ENCODE measurements at places on chromosomes 2 and 18.

GRCh38 chr2:106094131-106094841 is 99.8 kb downstream of the UXS1 start:
- no peak for DNase-seq

- DNase-seq, result peak; percentile 27
Measured at GRCh38 chr18:79519751-79520477, 124.2 kb downstream of the NFATC1 start.

- DNase-seq, result no peak
Measured at GRCh38 chr2:98377544-98377943, 31.3 kb downstream of the CNGA3 start.

DNA sequence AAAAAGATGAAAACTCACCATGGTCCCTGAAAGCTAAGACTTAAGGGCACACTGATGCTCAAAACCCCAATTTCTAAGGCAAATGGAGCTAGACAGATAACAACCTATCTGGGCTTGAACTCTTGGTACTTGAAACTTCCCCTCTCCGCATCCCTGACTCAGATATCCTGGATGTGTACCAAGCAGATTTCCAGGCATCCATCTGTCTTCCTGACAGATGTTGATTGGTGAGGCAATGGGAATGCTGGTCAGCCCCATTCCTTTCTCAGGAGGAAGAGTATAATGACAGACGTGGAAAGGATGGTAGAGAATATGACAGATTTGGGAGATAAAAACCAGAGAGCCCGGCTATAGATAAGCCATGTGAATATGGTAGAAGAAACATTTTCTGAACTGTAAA is 69.2 kb downstream of the ADD2 start:
- DNase-seq, result no peak

GRCh38 chr2:136131961-136132824 is 14.2 kb upstream of the CXCR4 start:
- no peak for DNase-seq

- no peak for DNase-seq
Measured at GRCh38 chr2:22485486-22485885, 899.5 kb upstream of the KLHL29 start.

DNA sequence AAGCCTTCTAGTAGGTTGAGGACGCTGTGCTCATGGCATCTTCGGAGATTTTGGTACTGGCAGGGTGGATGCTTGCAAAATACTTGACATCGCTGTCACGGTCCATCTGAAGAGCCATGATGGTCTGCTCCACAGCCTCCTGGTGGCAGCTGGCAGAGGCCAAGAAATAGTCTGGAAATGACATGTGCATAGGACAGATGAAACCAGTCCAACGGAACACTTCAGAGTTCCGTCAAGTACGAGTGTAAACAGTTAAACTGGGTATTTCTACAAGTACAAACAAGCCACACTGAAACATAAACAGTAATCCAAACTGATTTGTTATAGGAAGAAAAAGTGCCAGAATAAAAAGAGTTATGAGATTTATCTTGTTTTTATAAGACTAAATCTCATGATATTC is 66.6 kb downstream of the PPP4R1 start:
- DNase-seq, result no peak

GRCh38 chr2:43759195-43759594 is 14.6 kb upstream of the DYNC2LI1 start:
- DNase-seq, result peak; percentile 78

DNA sequence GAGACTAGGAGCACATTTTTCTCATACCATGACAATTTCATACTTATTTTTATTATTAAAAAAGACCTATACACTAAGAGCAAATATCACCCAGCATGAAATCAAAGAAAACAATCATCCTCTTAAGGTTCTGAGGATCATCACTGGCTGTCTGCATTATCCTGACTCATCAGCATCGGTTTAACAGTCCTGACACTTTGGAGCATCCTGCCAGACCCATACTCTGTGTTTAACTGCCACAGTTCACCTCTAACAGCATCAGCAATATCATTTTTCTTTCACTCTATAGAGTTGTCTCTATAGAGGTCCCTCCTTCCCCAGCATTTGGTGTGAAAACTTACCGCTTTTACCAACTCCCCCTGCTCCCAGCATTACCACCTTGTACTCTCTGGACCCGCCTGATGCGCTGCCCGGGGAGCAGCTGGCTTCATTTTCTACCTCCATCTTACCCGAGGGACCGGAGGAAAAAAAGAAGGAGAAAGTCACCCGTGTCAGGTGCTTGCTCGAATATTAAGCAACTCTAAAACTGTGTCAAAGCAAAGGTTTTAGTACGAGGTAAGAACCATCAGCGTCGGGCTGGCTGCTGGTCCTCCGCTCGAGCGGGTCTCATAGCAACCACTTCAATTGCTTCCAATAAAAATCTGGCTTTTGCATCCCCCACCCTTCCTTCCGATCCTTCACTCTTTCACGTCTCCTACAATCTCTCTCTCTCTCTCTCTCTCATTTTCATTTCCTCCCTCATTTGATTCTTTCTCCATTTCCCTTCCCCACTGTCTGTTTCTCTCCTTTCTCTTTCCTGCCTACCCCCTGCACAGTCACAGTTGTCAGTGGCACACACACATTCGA is at the start of gene RIT2:
TSS of gene RIT2 (minus strand) at position 610 of the 846 bp plus-strand sequence.
- no peak for DNase-seq

- DNase-seq, result peak; percentile 96
Measured at GRCh38 chr18:48922801-48923730, 27.7 kb downstream of the SMAD7 start.

- DNase-seq, result peak; percentile 46
Measured at GRCh38 chr2:172461591-172462372, 34.4 kb downstream of the ITGA6 start.

DNA sequence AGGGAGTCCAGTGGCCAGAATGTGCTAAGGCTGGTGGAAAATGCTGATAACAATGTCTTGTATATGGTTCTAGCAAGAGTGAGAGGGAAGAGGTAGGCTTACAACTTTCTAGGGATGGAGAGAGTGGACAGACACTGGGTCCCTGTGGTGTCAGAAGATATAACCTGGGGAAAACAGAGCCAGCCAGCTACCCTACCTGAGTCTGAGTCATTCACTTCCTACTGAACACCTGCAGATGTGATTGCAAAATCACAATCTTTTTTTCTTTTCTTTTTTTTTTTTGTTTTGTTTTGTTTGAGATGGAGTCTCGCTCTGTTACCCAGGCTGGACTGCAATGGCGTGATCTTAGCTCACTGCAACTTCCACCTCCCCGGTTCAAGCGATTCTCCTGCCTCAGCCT is 7.3 kb downstream of the TET3 start:
- no peak for DNase-seq

GRCh38 chr18:31490387-31490786 is 7.6 kb upstream of the DSG2 start:
- DNase-seq, result no peak

DNA sequence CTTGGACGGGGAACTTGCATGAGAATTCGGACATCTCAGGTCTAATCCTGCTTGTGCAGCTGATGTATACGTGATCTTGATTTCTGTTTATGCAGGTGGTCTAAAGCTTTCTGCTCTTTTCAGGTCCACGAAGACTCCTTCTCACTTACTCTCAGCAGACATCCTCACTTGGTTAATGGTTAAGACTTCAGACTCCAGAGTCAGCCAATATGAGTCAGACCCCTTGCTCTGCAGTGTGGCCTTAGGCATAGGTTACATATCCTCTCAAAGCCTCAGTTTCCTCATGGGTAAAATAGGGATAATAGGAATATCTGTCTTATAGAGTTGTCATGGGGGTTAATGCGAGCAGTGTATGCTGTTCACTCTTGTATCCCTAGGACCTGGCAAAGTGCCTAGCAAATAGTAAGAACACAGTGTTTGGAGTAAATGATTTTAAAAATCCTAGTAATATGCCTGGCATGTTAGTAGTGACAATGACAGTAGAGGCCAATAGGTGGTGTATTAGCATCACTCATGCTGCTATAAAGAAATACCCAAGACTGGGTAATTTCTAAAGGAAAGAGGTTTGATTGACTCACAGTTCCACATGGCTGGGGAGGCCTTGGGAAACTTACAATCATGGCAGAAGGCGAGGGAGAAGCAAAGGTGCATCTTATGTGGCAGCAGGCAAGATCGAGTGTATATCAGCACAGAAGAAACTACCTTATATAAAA is 42.3 kb downstream of the XRCC5 start:
- DNase-seq, result peak; percentile 55
